ENCODE measurements at places on chromosomes 2 and 18.

GRCh38 chr2:120174963-120175581, 48.1 kb downstream of the TMEM185B start:
- H3K27me3 ChIP-seq, result peaks cover 6% of the 10 kb centered on the region
- H3K27ac ChIP-seq, result peak overlapping the region; percentile 18
- DNase-seq, result no peak

DNA sequence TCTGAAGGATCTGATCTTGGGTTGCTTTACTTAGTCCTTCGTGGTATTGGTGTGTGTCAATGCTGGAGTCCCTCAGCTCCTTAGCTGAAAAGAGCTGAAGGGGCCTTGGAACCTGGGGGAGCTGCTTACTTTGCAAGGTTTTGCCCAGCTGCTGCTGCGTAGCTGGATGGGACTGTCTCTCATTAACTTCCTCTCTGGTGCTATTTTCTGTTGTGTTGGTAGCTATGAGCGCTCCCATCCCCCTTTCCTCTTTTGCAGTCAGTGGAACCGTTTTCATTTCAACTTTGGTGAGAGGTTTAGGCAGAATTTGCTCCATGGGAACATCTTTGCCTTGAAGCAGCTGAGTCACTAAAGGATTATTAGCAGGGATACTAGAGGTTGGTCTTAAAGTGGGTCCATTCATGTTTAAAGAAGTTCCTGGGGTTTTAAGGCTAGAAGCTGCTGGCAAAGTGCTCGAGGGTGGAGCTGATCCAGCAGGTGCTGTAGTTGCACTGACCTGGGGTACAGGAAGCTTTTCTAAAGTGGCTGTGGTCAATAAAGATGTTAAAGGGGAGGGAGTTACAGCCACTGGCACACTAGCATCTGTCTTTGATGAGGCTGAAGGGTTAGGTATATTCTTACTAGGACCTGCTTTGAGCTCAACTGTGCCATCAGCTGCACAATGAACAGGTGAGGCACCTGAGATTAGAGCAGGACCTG, 69.9 kb upstream of the DTNB start:
- DNase-seq, result no peak
- H3K27me3 ChIP-seq, result no peaks in the 10 kb centered on the region
- peak overlapping the region; percentile 82 for H3K27ac ChIP-seq
- peaks cover 23% of the 10 kb centered on the region for H3K4me1 ChIP-seq

DNA sequence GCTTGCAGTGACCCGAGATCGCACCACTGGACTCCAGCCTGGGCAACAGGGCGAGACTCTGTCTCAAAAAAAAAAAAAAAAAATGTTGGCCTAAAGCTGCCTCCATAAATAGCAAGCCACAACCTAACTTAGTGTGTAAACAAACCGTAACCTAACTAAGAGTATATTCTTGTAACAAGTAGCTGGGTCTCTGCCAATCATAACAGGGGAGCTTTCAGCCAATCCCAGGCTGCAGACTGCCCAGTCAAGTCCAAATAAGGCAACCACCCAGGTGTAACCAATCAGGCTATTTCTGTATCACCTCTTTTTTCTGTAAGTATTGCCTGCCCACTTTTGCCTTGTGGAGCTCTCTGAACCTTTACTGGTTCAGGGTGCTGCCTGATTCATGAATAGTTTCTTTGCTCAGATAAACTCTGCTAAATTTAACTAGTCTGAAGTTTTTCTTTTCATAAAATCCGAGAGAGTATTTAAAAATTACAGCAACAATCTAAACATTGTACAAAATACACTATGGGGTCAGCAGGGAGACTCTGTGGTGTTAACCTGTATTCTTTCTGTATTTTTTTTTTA, 4.5 kb downstream of the PSTPIP2 start:
- no peak for DNase-seq
- peaks cover 7% of the 10 kb centered on the region for H3K36me3 ChIP-seq
- H3K4me1 ChIP-seq, result peaks cover 27% of the 10 kb centered on the region
- H3K27me3 ChIP-seq, result no peaks in the 10 kb centered on the region
- no peak overlapping the region for H3K4me3 ChIP-seq
- H3K27ac ChIP-seq, result no peak overlapping the region

- H3K4me3 ChIP-seq, result no peak overlapping the region
- H3K36me3 ChIP-seq, result no peaks in the 10 kb centered on the region
- peaks cover 20% of the 10 kb centered on the region for H3K27me3 ChIP-seq
- no peak overlapping the region for H3K27ac ChIP-seq
- DNase-seq, result no peak
Observed at GRCh38 chr2:39686456-39686855, 20.7 kb downstream of the TMEM178A start.

GRCh38 chr2:24822049-24822706, 29.0 kb downstream of the CENPO start:
- H3K27me3 ChIP-seq, result no peaks in the 10 kb centered on the region
- no peak overlapping the region for H3K4me3 ChIP-seq
- peak overlapping the region; percentile 15 for H3K27ac ChIP-seq
- peaks cover 63% of the 10 kb centered on the region for H3K36me3 ChIP-seq

DNA sequence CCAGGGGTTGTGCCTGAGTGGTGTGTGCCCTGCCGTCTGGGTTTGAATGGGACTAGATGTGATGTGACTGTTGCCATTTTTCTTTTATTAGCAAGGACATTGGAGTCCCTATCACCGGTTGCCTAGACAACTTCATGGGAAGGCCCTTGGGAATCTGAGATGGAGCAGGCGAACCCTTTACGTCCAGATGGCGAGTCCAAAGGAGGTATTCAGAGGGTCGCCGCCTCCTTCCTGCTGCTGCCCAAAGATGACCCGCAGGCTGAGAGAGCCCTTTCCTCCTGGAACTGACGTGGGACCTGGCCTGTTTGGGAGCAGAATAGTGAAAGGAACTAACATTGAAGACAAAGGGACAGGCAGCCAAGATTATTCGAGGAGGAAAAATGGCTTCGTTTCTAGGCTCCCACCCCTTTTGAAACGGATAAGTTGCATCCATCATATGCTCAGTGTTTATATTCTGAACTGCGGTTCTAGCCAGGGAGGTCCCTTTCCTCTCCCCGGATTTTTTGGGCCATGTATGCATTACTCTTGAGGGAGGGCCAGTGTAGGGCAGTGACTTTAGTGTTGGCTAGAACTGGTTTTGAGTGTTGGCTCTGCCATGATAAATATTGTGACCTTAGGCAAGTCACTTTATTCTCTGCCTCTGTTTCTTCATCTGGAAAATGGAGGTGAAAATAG, 673 bp downstream of the CENPO start:
- no peaks in the 10 kb centered on the region for H3K27me3 ChIP-seq
- DNase-seq, result peak; percentile 19
- H3K4me3 ChIP-seq, result peak overlapping the region; percentile 98

DNA sequence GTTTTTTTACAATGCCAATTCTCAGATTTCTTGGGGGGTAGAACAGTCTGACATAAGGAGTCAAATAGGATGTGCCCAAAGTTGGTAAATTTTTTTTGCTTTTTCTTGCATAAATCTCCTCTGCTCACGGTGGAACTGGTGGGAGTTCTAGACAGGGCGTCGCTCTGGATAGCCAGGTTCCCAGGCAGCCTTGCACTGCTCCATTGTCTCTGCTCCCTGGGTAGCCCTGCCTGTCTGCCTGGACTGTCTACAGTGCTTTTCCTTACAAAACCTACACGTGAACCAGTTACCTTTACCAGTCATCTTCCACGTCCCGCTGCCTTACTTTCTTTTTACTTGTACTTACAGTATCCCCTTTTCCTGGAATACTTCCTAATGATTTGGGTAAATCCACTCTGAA, 117.1 kb downstream of the ZNF407 start:
- no peak overlapping the region for H3K27ac ChIP-seq
- no peak overlapping the region for H3K4me3 ChIP-seq
- peaks cover 4% of the 10 kb centered on the region for H3K4me1 ChIP-seq
- no peak for DNase-seq

DNA sequence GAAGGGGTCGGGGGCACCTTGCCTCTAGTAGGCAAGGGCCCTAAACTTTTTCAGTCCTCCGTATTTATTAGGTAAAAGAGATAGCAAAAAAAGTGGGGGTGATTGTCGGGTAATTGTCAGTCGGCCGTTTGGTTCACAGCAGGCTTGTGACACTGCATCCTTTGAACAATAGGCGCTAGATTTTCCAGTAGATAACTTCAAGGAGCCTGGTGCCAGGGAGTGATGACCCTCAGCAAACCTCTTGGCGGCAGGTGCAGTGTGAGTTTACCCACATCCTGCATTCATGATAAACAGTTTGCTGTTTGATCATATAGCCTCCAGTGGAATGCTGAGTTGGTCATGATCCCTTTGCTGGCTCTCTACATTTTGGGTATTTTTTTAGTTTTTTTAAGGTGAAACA, 22.9 kb downstream of the SERPINB8 start:
- no peak overlapping the region for H3K4me3 ChIP-seq
- no peak overlapping the region for H3K27ac ChIP-seq
- DNase-seq, result no peak

- H3K4me1 ChIP-seq, result no peaks in the 10 kb centered on the region
- no peaks in the 10 kb centered on the region for H3K27me3 ChIP-seq
- H3K4me3 ChIP-seq, result no peak overlapping the region
- no peak overlapping the region for H3K27ac ChIP-seq
- DNase-seq, result no peak
- no peaks in the 10 kb centered on the region for H3K36me3 ChIP-seq
Observed at GRCh38 chr2:114769110-114769509, 326.7 kb downstream of the DPP10 start.

DNA sequence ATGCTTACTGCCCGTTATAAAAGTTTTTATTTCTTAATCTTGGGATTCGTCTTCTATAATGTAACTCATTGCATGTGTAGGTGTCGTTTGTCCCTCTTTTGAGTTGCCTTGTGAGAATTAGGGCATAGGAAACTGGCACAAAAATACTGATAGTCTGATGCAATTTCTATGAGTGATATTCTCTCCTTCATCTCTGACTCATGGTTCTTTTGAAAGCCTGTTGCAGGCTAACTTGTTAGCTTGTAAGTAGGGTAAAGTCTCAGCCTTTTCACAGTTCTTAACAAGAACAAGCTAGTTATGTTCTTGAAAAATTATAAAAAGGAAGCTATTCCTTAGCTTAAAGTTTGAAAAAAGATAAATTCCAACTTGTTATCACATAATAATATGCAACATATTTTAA, 1085.4 kb upstream of the NRXN1 start:
- H3K36me3 ChIP-seq, result no peaks in the 10 kb centered on the region
- no peak overlapping the region for H3K27ac ChIP-seq
- DNase-seq, result no peak

- H3K4me1 ChIP-seq, result no peaks in the 10 kb centered on the region
- no peak overlapping the region for H3K27ac ChIP-seq
- peaks cover 6% of the 10 kb centered on the region for H3K27me3 ChIP-seq
Observed at GRCh38 chr18:77170890-77171410, 38.4 kb upstream of the MBP start.

- DNase-seq, result no peak
- peaks cover 46% of the 10 kb centered on the region for H3K36me3 ChIP-seq
- peak overlapping the region; percentile 92 for H3K4me3 ChIP-seq
- H3K4me1 ChIP-seq, result peaks cover 34% of the 10 kb centered on the region
- peaks cover 5% of the 10 kb centered on the region for H3K27me3 ChIP-seq
Observed at GRCh38 chr2:86439879-86440630, 1.1 kb upstream of the KDM3A start.
